Dermis lymphatic vessel endothelial cell (primary cell): ENCODE measurements at places on chromosomes 4 and X. TPM values are rescaled to one million over a fixed set of nuclear protein-coding genes. Genes with fewer than 3 reads are reported as not detected.

The HSFX2 gene
- total RNA-seq, result 0.26 TPM in 1 of 2 replicates, not detected in the other

The MAGEA1 gene
- not detected in 2 replicates for total RNA-seq

The MAGEC1 gene
- not detected in 2 replicates for total RNA-seq

The GAGE12J gene
- total RNA-seq, result not detected in 2 replicates

The KLHL13 gene
- total RNA-seq, result 0.34 and 0.54 TPM in 2 replicates

The MCF2 gene
- under 0.01 TPM in 1 of 2 replicates, not detected in the other for total RNA-seq

The PLXNB3 gene
- total RNA-seq, result 2.4 and 3.1 TPM in 2 replicates

The TBC1D1 gene
- 103 TPM in 2 replicates for total RNA-seq

The TEX11 gene
- total RNA-seq, result not detected in 2 replicates

The EXOC1L gene
- not detected in 2 replicates for total RNA-seq

The SORBS2 gene
- total RNA-seq, result 45.1 and 156 TPM in 2 replicates

The LANCL3 gene
- total RNA-seq, result 0.22 and 0.43 TPM in 2 replicates

The GSTCD gene
- 6.5 and 7.6 TPM in 2 replicates for total RNA-seq

The NXT2 gene
- 13.0 and 17.5 TPM in 2 replicates for total RNA-seq

The RPA4 gene
- total RNA-seq, result 0.86 and 1.4 TPM in 2 replicates

The FREM3 gene
- 0.09 and 0.54 TPM in 2 replicates for total RNA-seq

The LRCH2 gene
- 11.5 and 14.3 TPM in 2 replicates for total RNA-seq
